ENCODE measurements at places on chromosomes 4 and X. TPM values are rescaled to one million over a fixed set of nuclear protein-coding genes. Genes with fewer than 3 reads are reported as not detected.
A peak's percentile ranks its signal among the peaks of the same experiment; 100 is the strongest.

The FAM9B gene
- not detected for total RNA-seq

DNA sequence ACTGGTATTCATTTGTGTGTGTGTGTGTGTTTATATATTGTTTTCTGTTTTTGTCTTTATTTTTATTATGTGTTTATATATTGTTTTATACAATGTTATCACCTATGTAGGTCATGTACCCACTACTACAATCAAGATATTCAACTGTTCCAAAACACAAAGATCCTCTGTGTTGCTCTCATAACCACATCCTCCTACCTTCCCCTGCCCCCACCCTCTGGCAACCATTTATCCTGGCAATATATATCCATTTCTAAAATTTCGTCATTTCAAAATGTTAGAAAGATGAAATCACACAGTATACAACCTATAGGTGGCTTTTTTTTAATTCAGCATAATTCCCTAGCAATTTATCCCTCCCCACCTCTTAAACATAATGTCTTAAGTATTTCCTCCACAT lies 18.8 kb upstream of the RPL34 start:
- DNase-seq, result no peak

- DNase-seq, result peak; percentile 26
Observed at GRCh38 chr4:140308366-140309123, 64.9 kb upstream of the SCOC start.

- no peak for DNase-seq
Observed at GRCh38 chrX:15866147-15866546, 11.5 kb upstream of the AP1S2 start.

DNA sequence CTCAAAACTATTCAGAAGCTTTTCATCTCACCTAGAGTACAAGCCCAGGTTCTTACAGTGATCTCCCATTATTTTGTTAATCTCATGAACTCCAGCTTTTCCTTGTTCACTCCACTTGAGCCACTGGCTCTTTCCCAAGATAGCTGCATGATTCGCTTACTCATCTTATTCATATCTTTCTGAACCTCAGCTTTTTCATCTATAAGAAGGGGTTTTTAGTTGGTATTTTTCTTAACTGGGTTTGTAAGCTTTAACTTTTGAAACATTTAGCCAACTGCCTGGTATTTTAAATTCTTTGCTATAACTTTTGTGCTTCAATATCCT lies 24.0 kb downstream of the GIMD1 start:
- DNase-seq, result no peak

DNA sequence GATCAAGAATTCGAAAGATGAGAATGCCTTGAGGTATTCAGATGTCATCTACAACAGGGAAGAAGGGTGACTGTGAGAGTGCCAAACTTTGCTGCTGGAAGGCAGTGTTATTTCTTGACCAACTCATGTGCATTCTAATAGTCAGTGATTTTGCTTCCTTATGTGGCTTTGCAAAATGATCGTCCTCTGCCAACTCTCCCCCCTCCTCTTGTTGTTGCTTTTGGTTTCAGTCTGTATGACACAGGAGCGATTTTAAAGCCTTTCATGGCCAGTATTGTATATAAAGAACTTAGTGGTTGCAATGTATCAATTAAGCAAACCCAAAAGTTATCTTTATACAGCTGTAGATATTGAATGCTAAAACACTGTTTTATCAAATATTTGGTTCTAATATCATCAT lies 379.1 kb downstream of the IL1RAPL1 start:
- DNase-seq, result no peak
